ENCODE measurements at places on chromosomes 5 and 9.

DNA sequence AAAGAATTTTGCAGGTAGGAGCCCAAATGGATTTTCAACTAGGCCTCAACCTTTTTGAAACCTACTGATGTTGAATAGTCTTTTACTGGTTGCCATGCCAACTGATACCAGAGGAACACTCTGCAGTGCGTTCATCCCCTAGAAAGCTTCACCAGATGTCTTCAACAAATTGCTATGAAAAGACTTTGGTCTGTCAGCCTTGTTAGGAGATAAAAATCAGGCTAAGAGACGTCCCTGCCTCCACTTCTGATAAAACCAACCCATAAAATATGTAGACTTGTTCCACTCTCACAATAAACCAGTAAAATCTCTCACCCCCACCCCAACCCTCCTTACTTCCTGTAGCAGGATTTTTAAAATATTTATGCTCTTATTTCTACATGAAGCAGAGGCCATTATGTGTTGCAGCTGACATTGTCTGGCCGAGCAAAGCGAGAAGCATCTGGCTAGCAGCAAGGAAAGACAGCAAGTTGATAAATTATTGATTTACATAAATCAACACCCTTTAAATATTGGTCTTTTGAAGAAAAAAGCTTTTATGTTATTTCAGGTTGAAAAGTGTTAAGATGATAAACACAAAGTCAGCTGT is 428.7 kb downstream of the ISL1 start:
- DNase-seq: no peak

GRCh38 chr9:136249877-136250559 is 4.4 kb upstream of the QSOX2 start:
- no peak for DNase-seq

- no peak for DNase-seq
These were observed 330.1 kb downstream of the ENC1 start for GRCh38 chr5:74310386-74310785.

GRCh38 chr5:154793599-154794524 is 38.7 kb downstream of the LARP1 start:
- no peak for DNase-seq

- DNase-seq: no peak
These were observed 9.9 kb downstream of the MIER3 start for GRCh38 chr5:56941981-56942380.

- no peak for DNase-seq
These were observed 14.3 kb downstream of the PDE8B start for GRCh38 chr5:77224672-77225355.

DNA sequence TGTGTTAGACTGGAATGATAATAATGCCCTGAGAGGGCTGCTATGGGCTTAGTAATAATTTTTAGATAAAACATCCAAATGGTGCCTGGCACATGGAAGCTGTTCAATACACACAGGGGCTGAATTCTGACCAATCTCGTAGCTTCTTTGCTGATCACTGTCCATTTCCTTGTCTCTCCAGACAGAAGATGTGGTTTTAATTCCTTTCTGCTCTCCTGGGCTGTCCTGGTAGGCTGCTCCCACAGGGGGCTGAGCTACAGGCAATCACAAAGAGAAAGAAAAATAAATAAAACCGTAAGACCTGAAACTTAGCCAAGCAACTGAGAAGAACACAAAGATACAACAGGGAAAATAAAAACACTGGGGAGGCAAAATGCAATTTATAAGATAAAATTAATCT is 136.5 kb downstream of the CDK5RAP2 start:
- DNase-seq: no peak

DNA sequence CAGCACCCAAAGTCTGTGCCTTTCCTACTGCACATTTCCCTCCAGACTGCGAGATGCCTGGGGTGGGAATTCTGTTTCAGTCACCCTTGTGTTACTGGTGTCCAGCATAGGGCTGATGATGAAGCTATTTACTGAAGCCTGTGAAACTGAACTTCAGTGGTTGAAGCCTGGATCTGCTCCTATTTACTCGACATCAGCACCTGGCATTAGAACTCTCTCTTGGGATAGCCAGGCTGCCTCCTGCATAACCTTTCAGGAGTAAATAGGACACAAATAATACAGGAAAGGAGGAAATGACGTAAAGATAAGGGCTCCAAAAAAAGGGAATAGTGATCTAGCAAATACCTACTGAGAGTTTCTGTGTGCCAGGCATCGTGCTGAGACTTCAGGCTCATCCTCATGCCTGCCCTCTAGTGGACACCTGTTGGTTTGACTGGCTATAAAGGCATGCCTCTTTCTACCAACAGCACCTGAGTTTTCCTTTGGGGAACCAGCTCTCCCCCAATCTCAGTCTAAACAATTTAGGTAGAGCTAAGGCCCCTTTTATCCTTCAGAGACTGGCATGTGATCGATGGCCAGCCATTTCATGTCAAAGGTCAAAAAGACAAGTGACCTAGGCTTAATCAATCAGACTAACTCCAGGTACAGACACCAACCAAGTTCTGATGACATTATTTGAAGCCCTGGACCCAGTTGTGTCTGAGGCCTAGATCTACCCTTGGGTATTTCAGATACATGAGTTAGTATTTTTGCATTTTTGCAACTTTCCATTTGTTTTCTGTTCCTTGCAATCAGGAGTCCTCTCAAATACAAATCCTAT is 192.1 kb upstream of the TRIM32 start:
- no peak for DNase-seq

DNA sequence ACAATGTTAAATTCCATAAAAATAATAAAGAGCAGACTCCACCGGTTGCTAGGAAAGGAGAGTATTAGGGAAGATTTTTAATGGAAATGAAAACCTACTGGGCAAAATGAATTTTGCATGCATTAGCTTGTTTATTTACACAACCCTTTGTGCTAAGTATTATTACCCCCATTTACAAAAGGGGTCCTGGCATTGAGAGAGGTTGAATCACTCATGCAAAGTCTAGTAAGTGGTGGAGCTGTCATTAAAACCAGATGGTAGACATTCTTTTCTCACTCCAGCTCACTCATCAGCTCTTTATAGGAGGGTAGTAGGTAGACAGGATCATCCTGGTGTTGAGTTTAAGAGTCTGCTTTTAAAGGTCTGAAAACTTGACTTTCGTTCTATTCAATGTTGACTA is 395.1 kb downstream of the PLK2 start:
- DNase-seq: no peak

DNA sequence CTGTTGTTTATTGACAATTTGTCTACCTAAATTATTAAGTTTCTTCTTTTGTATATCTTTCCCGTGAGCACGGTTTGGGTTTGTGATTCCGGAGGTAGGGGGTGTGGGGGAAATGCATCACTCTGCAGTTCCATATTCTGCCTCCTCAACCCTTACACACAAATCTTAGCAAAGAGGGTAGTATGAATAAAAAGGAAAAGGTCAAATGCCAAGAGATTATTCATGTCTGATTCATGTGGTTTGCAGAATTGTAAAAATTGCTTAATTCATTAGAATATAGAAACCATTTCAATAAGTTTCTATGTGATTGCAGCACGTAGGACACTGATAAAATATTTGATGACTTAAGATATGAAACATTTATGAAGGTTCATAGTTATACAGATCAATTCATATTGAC is 601.9 kb downstream of the SEMA5A start:
- DNase-seq: no peak

DNA sequence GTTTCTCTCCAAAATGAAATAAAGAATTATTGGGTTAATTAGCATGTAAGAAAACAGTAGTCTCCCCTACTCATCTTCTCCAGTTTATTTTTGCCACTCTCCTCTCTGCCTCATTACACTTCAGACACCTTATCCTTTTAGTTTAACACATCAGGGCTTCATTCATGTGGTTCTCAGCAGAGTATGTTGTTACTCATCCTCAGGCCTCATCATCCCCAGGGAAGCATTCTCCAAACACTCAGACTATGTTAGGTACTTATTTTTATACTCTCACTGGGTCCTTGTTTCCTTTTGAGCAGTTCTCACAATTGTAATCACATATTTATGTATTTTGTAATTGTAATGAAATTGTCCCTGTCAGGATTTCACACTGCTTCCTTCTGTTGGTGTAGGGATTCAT is 470.5 kb downstream of the PDE4D start:
- no peak for DNase-seq

DNA sequence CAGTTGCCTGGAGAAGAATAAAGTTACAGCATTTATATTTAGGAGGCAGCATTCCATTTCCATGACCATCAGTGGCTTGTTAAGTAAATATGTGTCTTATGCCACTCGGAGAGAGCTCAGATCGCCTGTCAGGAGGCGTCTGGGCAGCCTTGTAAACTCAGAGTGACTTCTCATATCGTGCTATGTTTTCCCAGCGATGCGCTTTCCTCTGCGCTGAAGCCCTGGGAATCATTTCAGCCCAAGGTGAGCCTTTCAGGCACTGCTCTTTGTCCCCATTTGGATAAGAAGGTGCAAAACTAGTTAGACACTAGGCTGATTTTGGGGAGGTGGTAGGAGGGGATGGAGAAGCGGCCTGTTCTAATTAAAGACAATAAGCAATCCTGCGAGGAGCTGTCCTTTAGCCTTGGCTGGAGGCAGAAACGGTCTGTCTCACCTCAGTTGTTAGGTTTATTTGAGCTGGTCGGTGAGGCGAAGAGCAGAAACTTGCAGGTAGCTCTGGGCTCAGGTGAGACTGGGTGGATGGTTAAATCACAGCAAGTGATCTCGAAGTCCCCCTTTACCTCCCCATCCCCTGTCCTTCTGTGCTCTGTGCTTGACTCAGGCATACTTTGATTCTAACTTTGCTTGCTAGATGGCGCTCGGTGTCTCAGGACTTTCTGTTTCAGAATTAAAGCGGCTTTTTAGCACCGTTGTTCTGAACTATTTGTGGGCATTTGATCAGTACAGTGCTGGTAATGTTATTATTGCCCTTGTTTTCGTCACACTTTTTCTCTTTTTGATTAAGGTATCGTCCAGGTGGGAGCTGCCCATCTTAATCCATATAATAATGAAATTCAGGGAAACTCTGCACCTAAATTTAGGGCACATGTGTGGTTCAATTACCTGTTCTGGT is 24.6 kb downstream of the NR2F1 start:
- DNase-seq: no peak

GRCh38 chr5:83844449-83845068 is 123.9 kb upstream of the HAPLN1 start:
- DNase-seq: no peak

DNA sequence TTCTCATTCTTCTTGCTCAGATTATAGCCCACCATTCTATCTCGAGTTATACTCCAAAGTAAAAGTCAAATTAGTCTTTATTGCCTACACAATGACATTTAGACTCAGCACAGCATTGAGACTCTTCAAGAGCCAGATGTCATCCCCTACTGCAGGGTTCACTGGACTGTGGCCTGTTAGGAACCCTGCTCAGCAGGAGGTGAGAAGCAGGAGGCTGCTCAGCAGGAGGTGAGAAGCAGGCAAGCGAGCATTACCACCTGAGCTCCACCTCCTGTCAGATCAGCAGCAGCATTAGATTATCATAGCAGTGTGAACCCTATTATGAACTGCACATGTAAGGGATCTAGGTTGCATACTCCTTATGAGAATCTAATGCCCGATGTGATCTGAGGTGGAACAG is 12.7 kb upstream of the LIFR start:
- no peak for DNase-seq

DNA sequence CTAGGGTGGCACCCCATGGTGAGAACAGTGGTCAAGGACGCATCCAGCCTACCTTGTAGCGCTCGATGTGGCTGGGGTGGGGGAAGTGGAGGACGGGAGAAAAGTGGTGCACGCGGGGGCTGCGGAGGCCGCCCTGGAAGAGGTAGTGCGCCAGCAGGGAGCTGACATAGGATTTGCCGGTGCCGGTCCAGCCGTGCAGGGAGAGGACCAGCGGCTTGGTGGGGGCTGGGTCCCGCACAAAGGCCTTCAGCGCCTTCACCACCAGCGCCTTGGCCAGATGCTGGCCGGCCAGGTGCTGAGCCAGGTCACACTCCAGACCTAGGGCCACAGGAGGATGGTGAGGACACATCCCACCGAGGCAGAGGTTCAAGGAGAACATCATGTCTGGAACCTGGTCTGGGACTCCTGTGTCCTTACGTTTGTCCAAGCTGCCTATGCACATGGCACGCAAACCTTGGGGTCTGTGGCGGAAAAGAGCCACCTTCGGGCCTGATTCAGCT is 797 bp downstream of the TOR2A start:
- DNase-seq: no peak

DNA sequence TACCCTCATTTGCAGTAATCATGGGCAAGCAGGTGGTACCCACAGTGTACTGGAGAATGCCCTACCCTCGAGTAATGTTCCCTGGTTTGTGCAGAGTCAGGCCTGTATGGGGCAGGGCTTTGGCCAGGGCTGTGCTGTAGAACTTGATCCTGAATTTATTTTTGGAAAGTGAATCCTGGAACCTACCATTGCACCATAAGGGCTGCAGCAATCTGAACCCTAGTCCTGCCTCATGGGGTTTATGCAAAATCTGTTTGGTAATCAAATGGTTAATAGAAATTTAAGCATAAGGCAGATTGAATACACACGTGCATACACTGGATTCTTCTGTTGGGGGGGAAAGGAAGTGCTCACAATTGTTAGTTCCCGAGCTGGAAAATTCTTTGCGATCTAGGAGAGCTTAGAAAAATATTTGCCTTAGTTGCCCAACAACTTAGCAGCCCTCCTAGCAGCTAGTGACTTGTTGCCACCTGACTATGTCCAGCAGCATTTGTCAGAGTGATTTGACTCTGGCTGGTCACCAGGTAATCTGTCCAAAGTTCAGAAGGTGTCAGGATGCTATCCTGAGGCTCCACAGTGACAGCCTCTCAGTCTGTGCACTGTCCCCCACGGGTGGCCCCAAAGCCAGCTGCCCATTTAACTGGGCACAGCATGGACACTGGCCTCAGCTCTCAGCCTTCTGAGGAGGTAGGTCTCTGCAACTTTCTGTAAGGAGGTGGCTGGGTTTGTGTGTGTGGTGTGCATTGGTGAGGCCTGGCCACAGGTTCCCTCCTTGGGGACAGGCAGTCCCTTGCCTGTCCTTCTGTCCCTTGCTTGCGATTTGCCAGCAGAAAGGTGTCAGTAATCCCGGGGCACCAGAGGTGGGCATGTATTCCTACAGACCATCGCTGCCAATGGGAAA is 8.3 kb downstream of the MVB12B start:
- no peak for DNase-seq

DNA sequence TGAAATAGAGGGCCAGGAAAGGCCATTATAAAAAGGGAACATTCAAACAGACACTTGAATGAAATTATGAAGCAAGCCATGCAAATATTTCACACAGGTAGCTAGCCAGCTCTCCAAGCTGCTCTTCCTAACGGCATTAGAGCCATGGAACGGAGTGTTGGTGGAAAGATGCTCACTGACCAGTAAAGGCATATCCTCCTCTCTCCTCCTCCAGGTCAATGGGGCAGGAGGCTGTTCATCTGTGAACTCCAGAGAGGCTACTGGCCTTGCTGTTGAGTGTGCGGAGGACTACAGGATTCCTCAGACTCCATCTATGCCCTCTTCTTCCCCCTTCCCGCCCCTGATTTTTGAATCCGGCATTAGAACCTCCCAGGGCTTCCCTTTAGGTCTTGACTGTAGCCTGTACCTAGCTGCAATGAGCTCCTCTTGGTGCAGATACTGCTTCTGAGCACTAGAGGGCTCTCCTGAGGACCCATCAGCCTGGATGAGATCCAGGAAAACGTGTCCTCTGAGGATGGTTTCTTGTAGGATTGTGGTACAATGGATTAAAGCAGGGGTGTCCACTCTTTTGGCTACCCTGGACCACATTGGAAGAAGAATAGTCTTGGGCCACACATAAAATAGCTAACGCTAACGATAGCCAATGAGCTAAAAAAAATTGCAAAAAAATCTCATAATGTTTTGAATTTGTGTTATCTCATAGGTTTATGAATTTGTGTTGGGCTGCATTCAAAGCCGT is 162.2 kb downstream of the SREK1 start:
- DNase-seq: no peak
